Esophagus squamous epithelium (tissue), 5 donors: ENCODE measurements at places on chromosomes 12 and 14.

DNA sequence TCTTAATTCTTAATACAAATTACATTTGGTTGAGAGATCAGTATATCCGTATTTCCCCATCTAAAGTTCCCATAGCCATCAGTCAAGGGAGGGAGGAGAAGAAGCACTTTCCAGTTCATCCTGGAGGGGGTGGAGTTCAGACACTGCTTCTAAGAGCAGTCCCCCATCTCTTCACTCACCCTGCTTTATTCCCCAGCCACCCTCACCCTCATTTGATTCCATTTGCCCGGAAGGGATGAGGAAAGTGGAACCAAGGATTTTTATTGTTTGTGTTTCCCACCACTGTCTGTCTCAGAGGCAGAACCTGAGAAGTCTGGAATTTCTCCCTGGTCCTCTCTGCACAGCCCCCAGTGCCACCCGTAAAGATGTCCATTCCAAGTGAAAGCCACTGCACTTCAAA is 134.2 kb upstream of the HIF1A start:
- DNase-seq = no peak

GRCh38 chr14:46574221-46574977 is 77.2 kb downstream of the RPL10L start:
- DNase-seq = no peak

DNA sequence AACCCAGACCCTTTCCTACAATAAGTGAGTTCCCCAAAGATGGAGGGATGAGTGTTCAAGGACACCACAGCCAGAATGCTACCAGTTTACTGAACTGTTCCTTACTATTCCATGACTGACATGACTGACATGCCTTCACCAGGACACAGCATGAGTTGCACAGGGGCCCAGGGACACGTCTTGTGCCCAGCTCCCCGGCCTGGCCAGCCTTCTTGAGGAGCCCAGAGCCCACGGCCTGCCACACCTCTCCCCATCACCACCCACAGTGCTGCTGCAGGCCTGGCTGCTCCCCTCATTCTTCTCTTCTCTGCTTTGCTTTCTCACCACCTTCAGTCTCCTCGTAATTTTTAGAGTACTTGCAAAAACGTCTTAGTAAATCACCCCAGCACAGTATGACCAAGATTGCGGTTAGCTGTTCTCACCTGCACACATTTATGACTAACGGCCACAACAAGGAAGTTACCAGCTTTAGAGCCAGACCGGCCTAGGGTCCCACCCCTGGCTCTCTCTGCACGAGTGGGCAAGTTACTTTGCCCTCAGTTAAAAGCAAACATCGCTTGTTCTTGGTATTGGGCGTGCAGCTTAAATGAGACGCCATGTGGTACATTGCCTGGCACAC is 18.5 kb downstream of the PPP2R5E start:
- no peak for DNase-seq

- no peak for DNase-seq
Observed at GRCh38 chr12:24719293-24719721, 229.6 kb downstream of the BCAT1 start.

- DNase-seq = no peak
Observed at GRCh38 chr12:32155041-32155440, 48.4 kb downstream of the BICD1 start.

DNA sequence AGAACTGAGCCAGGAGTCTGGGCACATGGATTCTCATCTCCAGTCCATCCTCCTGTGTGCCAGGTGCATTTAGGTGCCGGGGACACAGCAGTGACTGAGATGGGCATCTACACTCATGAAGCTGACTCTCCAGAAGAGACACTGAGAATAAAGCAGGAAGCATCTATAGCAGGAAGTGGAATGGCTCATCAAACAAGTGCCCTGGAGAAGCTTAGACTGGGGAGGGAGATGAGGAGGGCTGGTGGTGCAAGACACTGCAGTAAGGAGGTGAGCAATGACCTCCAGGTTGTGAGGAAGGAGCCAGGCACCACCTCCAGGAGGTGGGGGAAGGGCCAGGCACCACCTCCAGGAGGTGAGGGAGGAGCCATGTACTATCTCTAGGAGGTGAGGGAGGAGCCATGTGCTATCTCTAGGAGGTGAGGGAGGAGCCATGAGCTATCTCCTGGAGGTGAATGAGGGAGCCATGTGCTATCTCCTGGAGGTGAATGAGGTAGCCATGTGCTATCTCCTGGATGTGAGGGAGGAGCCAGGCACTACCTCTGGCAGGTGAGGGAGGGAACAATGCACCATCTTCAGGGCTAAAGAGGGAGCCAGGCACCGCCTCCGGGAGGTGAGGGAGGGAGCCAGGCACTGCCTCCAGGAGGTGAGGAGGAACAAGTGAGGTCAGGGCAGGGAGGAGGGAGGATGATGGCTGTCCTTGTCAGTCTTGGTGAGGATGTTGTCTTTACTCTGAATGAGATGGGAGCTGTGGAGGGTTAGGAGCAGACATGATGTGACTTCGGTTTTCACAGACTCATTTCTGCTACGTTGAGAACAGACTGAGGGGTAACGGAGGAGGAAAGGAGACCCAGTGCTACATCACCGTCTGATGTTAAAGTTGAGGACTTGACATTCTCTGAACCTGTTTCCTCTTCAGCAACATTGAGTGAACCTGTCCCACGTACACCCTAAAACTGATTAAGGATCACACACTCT is 961.9 kb upstream of the TMEM132C start:
- DNase-seq = no peak

GRCh38 chr12:96335270-96335669 is 65.0 kb downstream of the CDK17 start:
- no peak for DNase-seq

- no peak for DNase-seq
Observed at GRCh38 chr12:92185052-92185451, 39.4 kb upstream of the BTG1 start.

- DNase-seq = no peak
Observed at GRCh38 chr12:34392741-34393085, 370.4 kb downstream of the ALG10 start.

DNA sequence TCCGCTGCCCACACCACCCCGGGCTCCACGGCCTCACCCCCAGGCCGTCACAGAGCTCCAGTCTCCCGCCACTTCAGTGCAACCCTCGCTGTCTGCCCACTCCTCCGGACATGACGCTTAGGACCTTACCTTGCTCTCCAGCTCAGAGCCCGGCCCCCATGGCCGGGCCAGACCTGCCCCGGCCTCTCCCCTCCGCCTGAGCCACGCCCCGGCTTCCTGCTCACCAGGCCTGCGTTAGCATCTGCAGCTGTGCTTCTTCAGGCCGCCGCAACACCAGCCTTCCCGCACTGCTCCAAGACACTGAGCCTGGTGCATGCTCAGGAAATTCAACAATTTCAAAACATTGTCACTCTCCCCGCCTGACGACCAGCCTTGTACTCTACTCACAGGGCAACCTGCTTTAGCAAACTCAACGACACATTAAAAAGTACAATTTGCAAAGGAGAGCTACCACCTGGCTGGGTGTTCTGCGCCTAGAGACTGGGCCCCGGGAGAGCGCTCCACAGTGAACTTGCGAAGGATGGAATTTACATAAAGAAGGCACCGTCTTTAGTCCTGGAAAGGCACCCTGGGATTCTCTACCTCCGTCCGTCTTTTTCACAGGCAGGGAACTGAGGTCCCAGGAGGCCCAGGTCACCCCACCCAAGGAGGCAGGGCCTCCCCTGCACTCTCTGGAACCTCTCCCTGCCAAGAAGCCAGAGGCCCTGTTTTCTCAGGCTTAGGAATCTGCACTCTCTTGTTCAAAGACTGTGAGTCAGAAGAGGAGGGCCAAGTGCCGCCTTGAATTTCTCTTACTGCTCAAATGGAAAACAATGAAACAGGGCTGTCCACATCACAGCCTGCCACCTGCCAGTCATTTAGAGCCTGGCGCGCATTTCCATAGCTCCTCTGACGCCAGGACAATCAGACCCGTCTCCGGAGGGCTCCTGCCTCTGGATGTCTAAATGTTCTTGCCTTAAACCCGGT is 51.3 kb downstream of the STX2 start:
- no peak for DNase-seq

GRCh38 chr12:97568336-97569180 is 106.0 kb downstream of the RMST start:
- DNase-seq = no peak
